T-helper 9 cell (primary cell): ENCODE measurements at places on chromosomes 1 and 21.

DNA sequence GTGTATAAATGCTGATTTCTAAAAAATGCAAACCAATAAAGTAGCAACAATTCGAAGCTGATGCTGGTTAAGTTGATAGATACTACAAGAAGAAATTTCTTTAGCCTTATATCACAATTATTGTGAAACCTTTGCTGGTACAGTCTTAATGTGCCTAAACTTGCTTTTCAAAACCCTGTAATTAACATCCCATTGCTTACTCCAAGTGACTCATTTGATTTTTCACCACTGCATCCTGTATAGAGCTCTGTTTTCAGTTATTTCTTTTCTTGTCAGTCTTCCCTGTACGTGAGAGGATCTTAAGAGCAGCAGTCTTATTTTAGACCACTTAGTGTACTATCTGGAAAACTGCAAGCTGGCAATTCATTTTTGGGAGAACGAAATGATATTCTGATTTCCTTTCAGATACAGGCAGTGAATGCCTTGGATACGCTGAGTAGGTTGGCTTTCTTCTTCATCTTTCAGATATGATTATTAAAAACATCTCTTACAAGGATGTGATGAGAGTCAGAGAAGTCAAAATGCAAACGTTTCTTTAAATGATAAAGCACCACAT is 210.3 kb downstream of the KCTD3 start:
- no peak for DNase-seq

GRCh38 chr1:159429074-159429861 is 2.7 kb upstream of the OR10J4 start:
- no peak for DNase-seq

GRCh38 chr1:25096307-25097150 is 135.8 kb downstream of the SYF2 start:
- DNase-seq = no peak

DNA sequence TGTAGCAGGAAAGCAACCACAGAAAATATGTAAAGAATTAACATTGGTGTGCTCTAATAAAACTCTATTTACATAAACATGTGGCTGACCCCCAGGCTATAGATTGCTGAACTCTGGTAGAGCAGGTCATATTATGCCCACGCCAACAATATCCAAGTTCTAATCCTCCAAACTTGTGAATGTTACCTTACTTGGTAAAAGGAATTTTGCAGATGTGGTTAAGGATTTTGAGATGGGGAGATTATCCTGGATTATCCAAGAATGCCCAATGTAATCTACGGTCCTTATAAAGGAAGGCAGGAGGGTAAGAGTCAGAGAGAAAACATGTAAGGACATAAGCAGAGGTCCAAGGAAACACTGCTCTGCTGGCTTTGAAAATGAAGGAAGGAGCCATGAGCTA is 201.0 kb downstream of the USH2A start:
- no peak for DNase-seq

- no peak for DNase-seq
Measured at GRCh38 chr1:215682232-215682631, 115.1 kb downstream of the KCTD3 start.

DNA sequence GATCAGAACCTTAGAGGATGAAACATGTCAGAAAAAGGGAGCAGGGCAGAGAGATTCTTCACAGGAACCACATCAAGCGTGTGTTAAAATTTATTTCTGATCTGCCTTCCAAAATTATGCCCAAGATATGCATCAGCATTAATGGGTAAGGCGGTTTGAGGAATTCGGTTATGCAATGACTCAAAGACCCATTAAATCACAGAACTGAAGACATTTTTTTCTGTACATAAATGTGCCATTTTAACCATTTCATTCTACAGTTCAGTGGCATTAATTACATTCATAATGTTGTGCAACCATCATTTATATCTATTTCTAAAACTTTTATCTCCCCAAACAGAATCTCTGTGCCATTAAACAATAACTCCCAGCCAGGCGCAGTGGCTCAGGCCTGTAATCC is 43.4 kb downstream of the CNST start:
- no peak for DNase-seq

- DNase-seq = no peak
Measured at GRCh38 chr1:15154480-15155036, 1.0 kb downstream of the TMEM51 start.

GRCh38 chr1:48873944-48874343 is 97.3 kb upstream of the BEND5 start:
- DNase-seq = no peak

- DNase-seq = no peak
Measured at GRCh38 chr1:7579831-7580804, 191.0 kb upstream of the VAMP3 start.

DNA sequence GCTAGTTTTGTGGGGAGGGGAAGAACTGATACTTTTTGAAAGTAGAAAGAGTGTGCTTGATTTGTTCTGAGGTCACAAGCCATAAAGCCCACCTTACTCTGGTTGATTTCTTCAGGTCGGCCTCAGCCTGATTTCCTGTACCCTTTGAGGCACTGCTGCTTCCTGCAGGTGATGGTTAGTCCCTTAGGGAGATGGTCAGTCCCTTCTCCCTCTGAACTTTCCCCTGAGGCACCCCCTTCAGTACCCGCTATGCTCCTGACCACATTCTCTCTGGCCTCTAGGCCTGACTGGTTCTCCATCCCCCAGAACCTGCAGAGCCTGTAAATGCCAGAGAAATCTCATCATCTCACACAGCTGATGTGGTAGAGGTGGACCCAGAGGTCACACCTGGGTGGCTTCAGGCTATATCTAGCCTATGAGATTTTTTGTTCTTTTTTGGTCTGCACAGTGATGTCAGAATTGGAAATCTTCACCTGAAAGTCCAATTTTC is 15.0 kb upstream of the ID3 start:
- DNase-seq = no peak

- no peak for DNase-seq
Measured at GRCh38 chr1:117820694-117821381, 108.6 kb downstream of the GDAP2 start.

DNA sequence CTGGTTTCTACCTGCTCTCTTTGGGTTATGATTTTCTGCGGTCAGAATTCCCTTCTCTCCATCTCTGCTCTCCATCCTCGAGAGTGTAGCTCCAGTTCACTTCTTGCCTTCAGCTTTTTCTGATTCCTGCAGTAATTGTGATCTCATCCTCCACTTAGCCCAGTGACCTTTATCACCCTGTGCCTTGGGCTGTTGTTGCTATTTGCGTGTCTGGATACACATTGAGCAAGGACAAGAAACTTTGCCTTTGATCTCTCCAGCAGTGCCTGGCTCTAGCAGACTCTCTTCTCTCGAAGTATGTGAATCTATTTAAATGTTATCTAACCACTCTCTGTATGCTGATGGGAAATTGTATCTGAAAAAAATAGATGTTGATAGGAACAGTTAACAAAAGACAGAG is 76.4 kb upstream of the MARK1 start:
- DNase-seq = no peak
